ENCODE measurements at places on chromosomes 6 and 20.

- DNase-seq: no peak
These were observed 41.6 kb downstream of the UNC5CL start for GRCh38 chr6:40997234-40997957.

- no peak for DNase-seq
These were observed 78.0 kb upstream of the NHSL1 start for GRCh38 chr6:138577151-138577915.

DNA sequence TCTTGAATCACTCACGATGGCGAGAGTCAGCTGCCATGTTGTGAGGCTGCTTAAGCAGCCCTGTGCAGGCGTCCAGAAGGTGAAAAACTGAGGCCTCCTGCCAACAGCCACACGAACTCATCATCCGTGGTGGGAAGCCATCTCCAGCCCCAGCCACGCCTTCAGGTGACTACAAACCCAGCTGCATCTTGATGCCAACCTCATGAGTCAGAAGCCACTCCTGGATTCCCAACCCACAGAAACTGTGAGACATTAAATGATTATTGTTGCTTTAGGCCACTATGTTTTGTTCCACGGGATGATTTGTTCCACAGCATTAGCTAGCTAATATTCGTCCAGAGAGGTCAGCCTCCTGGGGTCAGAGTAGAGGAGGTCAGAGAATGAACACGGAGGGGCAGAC, 80.5 kb downstream of the SNX5 start:
- DNase-seq: no peak

GRCh38 chr6:116446399-116446798, 14.8 kb upstream of the CALHM6 start:
- DNase-seq: peak; percentile 79

- DNase-seq: no peak
These were observed 44.5 kb downstream of the RAMACL start for GRCh38 chr6:166541876-166542579.

DNA sequence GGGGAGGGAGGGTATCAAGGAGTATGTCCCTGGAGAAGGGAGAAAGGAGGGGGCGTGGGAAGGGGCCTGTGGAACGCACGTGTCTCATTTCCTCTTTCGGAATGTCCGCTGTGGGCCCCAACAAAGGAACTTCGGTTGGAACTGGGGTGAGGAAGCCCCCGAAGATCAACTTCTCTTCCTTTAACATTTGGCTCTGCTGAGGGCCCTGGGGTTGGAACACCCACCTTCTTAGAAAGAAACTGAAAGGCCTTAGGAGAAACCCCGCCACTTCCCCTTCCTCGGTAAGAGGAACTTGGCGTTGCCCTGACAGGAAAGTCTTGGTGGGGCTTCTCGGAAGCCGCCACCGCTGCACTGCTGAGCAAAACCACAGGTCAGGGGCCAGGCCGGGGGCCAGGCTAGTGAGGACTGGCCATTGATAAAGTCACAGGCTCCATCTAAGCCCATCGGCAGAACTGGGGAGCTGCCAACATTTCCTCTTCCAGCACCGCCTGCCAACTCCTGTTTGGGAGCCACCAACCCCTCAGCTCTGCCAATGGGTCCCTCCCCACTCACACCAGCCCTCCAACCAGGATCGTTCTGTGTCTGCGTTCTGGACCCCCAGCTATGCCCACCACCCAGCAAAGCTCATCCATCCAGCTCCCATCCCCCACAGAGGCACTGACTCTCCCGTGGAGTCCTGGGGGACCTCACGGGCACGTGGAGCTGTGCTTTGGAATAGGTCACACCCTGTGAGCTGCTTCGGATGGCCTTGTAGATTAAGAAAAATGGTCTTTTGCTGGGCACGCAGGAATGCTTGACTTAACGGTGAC, 44.8 kb downstream of the FGD2 start:
- DNase-seq: peak; percentile 99

GRCh38 chr6:108353853-108354252, 59.0 kb downstream of the AFG1L start:
- DNase-seq: no peak

DNA sequence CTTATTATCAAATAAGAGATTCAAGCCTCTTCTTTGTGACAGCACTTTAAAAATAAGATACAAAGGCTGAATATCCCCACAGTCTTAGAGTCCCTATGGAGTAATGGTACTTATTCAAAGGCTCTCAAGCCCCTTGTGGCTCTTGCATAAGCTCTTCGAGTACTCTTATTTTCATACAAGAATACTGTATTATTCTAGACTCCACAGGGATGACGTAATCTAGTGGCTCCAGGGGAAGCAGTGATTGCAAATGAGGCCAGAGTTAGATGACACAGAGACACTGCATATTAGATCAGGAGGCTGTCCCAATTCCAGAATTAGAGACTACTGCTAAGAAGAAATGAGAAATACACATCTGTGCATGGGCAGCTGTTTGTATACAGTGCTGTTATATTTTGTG, 1195.9 kb upstream of the MAP3K7 start:
- DNase-seq: no peak

DNA sequence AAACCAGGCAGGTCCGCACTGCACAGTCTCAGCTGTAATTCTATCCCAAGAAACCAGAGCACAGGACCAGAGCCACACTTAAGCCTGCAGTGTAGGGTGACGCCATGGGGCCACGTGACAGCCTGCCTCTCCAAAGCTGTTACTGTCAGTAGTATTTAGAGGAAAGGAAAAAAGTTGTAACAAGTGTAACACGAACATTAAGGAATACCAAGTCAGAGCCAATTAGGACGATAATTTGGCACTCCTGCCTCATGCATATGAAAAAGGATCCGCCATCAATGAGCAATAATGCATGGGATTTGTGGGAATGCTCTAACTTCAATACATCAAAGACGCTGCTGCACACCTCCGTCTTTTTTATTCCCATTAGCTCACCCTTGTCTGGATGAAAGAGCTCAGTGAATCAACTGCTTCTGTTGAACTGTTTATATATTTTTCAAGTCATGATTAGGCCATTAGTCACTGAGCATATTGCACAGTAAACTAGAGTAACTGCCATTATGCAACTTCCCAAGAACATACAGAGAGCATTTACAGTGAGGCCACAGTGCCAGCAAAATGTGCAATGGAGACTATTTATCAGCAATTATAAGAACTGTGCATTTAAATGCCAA, 79.9 kb downstream of the ATXN1 start:
- peak; percentile 90 for DNase-seq

DNA sequence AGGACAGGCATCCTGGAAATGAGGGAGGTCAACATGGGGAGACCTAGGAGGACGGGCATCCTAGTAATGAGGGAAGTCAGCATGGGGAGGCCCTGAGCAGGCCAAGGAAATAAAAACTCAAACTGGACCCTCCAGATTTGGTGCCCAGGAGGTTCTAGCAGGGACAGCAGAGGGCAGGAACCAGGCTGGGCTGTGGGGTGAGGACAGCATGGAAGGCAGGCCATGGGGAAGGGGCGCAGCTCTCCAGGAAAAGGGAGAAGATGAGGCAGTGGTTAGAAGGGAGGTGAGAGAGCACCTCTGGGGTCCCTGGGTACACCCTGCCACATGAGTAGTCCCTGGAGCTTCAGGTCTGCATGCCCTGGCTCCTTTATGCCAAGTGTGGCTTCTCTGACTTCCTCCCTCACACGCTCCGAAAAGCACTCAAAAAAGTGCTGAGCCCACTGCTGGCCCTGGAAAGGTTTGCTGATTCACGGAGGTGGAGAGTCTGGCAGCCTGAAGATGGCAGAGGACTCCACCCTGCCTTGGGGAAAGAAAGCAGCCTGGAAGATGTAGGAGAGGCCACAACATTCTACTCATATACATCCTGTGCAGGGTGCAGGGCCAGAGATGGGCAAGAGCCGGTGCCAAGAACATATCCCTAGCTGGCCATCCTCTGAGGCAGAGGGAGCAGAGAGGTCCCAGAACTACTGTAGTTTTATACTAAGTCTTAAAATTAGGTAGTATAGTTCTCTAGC, 154.9 kb downstream of the MRPL14 start:
- no peak for DNase-seq

- no peak for DNase-seq
These were observed 160.9 kb downstream of the DTNBP1 start for GRCh38 chr6:15501826-15502445.

DNA sequence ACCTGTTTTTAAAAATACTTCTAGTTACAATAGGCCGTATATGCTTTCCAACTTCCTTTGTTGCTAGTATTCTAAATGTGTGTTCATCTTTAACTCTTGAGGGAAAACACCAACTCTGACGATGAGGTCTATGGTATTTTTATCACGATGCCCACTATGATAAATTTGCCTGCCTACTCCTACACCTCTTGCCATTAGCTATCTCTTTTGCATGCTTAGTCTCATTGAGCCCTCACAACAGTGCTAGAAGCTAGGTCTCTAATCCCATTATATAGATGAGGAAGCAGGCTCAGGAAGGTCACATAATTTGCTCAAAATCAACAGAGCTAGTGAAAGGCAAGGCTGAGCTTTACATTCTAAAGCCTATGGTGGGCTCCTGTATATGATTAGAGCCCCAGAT, 13.2 kb downstream of the AAR2 start:
- DNase-seq: no peak

- DNase-seq: no peak
These were observed 68.9 kb upstream of the SCGN start for GRCh38 chr6:25583099-25583498.

GRCh38 chr6:55714831-55715230, 135.8 kb upstream of the HMGCLL1 start:
- no peak for DNase-seq

GRCh38 chr6:52377538-52378221, 15.7 kb downstream of the PAQR8 start:
- DNase-seq: peak; percentile 51

DNA sequence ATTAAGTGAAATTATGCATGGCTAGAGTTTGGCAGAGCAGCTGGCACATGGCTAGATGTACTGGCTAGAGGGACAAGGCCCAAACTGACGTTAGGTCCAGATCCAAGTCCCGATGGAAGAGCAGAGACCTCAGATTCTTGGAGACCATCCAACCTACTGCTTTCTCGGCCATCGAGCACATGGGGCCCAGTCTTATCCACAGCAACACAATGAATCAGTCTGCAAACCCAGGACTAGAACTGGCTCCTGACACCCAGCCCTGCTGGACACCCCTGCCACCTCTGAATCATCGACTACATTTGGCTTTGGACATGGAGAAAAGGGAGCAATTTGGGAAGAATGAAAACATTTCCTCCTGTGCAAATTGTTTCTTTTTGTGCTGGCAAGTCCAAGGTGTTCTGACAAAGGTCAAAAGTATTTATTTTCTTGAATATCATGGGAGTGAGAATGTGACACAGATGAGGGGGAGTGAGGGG, 23.9 kb upstream of the YWHAB start:
- no peak for DNase-seq

DNA sequence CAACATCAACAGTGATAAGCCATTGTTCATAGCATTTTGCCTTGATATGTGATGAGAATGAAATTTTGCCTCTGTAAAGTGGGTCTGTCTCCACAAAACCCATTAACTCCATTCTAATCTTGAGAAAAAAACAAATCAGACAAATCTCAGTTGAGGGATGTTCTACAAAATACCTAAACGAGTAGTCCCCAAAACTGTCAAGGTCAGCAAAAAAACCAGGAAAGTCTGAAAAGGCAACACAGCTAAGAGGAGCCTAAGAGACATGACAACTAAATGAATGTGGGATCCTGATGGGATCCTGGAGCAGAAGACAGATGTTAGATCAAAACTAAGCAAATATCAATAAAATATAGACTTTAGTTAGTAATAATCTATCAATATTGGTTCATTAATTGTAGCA, 431.6 kb upstream of the SPTLC3 start:
- DNase-seq: no peak

DNA sequence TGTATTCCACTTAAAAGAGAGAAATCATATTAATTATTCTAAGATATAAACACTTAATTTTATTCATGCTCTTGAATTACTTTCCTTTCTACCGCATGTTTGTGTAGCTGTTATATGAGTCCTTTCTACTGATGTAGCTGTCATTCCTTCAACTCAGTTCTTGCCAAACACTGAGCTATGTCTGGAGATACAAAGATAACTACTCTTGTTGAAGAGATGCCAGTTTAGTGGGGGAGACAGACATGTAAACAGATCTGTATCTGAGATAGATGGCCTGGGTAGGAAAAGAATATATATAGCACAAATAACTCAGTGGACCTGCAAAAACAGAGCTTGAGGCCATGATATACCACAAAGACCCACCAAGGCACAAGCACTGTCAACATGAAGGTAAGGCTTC, 157.3 kb downstream of the BTBD9 start:
- no peak for DNase-seq

DNA sequence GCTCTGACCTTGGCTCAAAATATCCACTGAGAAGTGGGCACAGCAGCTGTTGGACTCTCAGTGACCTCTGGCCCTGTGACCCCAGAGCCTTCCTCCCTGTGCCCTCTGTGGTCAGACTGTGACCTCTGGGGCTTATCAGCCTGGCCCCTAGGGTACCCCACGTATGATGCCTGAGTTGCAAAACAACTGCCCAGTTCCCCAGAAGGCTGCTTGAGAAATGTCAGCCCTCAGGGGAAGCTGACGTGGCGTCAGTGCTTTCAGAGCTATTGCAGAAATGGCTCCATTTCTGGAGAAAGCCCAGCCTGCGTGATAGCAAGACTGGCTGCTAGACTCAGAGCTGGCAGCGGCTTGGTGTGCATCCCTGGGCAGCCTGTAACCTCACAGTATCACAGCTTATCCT, 31.5 kb upstream of the TGM2 start:
- peak; percentile 95 for DNase-seq

- DNase-seq: no peak
These were observed 166.1 kb downstream of the OTOR start for GRCh38 chr20:16914277-16914676.

DNA sequence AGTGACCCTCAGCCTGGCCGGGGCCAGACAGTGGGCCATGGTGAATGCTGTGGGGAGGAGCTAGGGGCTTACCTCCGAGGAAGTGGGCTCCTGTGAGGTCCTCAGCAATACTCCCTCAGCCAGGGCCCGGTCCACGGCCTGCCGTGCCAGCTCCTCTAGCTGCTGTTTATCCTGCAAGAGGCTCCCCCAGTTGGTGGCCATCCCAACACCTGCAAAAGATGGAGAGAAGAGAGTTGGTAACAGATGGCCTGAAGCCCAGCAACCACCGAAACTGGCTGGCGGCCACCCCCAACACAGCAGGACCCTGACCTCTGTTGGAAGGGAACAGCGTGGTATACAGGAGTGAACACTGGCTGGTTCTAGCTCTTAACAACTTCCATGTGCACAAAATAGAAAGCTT, 4.0 kb downstream of the GSS start:
- no peak for DNase-seq

DNA sequence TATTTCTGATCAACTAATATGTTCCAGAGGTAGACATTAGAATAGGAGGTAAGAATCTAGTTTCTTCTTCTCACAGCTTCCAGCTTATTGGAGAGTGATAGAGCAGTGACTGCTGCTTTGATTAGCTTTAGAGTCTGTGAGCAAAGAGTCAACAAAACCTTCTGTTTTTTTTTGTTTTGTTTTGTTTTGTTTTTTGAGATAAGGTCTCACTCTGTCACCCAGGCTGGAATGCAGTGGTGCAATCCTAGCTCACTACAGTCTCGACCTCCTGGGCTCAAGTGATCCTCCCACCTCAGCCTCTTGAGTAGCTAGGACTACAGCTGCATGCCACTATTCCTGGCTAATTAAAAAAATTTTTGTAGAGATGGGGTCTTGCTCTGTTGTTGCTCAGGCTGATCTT, 39.3 kb downstream of the TSBP1 start:
- no peak for DNase-seq

- DNase-seq: no peak
These were observed 36.9 kb upstream of the CCDC167 start for GRCh38 chr6:37536491-37537190.

GRCh38 chr6:113246186-113246585, 611.0 kb upstream of the MARCKS start:
- DNase-seq: no peak

- no peak for DNase-seq
These were observed 4.2 kb downstream of the SSTR4 start for GRCh38 chr20:23039136-23039875.

GRCh38 chr6:167491438-167492099, 166.7 kb downstream of the TTLL2 start:
- no peak for DNase-seq
